SIG-M5 (cell line): ENCODE measurements at places on chromosomes 5 and 9.

DNA sequence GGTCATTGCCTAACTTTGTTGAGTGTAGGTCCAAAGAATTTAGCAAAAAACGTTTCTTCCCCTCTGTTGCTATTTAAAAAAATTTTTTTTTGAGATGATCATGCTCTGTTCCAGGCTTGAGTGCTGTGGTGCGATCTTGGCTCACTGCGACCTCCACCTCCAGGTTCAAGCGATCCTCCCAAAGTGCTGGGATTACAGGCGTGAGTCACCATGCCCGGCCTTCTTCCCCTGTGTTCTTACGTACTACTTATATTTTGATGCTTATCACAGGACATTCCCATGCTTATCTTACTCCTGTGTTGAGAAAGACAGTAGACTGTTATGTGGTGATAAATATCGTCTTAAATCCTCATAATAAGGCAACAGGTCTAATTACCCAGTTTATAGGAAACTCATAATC is 2.5 kb downstream of the ACER2 start:
- no peak for DNase-seq

- no peak for DNase-seq
Measured at GRCh38 chr9:127457191-127457878, 6.0 kb downstream of the LRSAM1 start.

GRCh38 chr5:83368319-83368718 is 103.2 kb upstream of the VCAN start:
- DNase-seq = peak; percentile 92

DNA sequence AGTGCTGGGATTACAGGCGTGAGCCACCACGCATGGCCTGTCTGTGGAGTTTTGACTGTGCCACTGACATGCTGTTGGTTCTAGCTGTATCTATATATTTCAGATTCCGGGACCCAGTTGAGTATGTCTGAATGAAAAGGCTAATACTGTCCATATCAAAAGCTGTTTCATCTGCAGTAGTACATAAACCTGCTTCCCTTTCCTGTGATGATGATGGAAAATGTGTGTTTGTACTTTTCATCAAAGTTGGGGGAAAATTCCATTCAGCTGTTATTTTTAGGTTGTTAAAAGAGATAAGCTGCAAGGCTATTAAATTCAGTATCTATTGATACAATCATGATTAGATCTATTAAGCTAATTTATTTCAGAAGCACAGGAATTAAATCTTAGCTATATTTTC is 237.6 kb upstream of the ADAMTSL1 start:
- DNase-seq = no peak

DNA sequence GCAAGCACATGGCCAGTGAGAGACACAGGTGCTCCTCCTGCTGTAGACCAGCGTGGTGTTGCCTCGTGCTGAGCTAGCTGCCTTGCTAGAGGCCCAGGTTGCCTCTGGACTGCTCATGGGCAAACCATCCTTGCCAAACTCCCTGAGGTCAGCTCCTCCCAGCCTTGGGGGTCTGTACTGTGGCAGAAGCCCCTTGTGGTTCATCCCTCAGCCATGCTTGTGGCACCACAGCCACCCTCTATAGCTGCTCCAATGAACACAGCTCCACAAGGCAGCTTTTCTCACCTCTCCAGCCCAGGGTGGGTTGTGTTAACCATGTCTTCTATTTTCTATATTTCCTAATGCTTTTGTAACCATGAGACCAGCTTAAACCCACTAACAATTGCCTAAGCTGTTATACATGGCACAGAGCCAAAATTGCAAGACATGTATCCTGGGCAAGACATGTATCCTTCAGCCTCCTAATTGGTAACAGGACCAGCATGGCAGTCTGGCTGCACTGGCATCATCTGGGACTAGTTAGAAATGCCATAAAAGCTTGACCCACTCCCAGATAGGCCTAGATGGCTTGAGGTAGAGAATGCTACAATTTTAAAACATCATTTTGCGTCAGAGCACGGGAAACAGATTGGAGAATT is 183.1 kb upstream of the S1PR3 start:
- DNase-seq = no peak

DNA sequence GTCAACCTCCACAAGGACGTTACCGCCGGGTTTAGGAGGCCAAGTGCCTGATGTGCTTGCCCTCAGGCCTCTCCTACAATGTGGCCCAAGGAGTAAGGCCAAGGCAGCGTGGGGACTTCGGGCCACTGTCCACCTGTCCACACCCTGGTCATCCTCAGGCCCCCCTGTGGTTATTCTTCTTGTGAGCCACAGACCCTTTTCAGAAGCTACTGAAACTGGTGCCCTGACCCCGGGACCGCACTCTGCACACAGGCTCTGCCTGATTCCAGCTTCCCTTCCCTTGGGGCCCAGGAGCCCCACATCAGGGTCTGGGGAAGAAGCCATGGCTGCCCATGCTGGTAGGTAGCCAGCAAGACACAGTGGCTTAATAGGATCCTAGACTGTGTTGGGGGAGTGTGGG is 128.8 kb downstream of the OLFM1 start:
- DNase-seq = no peak
